ENCODE measurements at places on chromosomes 1 and 21. TPM values are rescaled to one million over a fixed set of nuclear protein-coding genes. Genes with fewer than 3 reads are reported as not detected.

The COL24A1 gene
- not detected for total RNA-seq

The MYBPH gene
- total RNA-seq = not detected

The OLIG2 gene
- total RNA-seq = not detected

- no peaks in the 10 kb centered on the region for H3K27me3 ChIP-seq
- H3K4me1 ChIP-seq = peaks cover 5% of the 10 kb centered on the region
- no peak overlapping the region for H3K27ac ChIP-seq
- peaks cover 3% of the 10 kb centered on the region for H3K36me3 ChIP-seq
- no peak overlapping the region for H3K4me3 ChIP-seq
- peak; percentile 71 for DNase-seq
These were observed 19.7 kb downstream of the ACBD6 start for GRCh38 chr1:180482425-180483275.

DNA sequence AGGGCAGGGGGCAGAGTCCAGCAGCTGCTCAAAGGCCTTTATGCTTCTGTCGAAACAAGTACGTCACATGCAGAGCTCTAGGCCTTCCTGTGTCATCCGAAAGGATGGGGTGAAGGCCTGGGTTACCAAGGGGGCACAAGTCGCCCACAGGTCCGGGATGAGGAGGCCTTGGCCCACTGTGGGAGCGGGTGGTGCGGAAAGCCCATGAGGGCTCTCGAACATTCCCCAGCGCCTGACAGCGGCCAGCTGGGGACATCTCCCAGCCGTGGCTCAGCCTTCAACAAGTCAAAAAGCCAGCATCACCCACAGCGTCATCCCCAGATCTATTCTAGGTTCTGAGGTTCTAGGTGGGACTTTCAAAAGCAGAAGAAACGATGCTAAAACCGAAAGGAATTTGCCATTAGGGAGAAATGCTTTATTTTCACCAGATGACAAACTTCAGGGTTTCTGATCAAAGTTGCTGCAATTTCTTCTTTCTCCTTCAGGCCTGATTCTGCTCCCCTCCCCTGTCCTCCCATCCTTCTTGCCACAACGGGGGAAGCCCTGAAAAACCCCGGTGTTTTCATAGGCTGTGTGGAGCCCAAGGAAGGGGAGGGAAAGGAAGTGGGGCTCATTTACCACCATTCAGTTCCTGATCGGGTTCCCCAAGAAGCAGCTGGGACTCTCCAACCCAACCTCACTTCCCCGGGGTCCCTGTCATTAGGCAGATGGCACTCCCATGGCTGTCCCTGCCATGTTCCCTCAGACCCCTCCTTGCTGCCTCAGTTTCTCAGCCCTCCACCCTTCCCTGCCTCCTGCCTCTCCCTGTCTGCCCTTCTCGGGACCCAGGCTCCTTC is 17.6 kb downstream of the GPR137B start:
- H3K36me3 ChIP-seq = no peaks in the 10 kb centered on the region
- no peak overlapping the region for H3K27ac ChIP-seq
- no peaks in the 10 kb centered on the region for H3K27me3 ChIP-seq

- H3K27ac ChIP-seq = no peak overlapping the region
- H3K4me1 ChIP-seq = peaks cover 8% of the 10 kb centered on the region
- H3K36me3 ChIP-seq = no peaks in the 10 kb centered on the region
These were observed 398 bp upstream of the SLC30A10 start for GRCh38 chr1:219928791-219929118.

GRCh38 chr1:55571767-55572166 is 356.6 kb upstream of the USP24 start:
- H3K27me3 ChIP-seq = no peaks in the 10 kb centered on the region
- DNase-seq = no peak
- no peak overlapping the region for H3K4me3 ChIP-seq
- no peaks in the 10 kb centered on the region for H3K4me1 ChIP-seq
- no peaks in the 10 kb centered on the region for H3K36me3 ChIP-seq

DNA sequence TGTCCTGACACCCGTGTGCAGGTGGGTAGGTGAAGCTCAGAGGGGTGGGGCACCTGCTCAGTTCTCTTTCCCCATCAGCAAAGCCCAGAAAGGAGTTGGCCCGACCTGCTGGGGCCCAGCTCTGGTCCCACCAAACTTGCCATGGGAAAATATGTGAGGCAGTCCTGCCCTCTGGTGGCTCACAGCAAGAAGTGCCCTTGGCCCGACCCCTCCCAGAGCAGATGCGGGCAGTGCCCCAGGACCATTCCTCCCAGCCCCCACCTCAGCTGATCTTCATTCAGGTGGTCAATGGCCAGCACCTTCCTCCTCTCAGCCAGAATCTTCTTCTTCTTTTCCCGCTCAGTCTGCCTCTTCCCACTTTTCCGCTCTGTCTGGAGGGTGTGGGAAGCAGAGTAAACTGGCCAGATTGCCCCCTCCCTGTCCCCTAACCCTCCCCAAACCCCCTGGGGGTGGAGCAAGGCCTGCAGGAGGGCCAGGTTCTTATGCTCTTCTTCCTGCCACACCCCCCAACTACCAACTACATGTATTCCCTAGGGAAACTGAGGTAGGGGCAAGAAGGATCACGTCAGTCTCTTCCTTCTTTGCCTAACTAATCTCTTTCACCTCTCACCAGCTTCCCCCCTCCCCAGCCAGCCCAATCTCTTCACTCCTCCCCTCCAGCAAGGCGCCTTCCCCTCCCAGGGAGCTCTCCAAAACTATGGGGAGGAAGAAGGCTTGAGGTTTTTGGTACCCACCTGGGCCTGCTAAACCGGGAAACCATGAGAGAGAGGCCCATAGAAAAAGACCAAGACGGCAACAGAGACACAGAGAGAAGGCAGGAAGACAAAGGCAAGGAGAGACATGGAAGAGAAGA is 15.6 kb downstream of the TNNT2 start:
- H3K27me3 ChIP-seq = peaks cover 3% of the 10 kb centered on the region
- peaks cover 6% of the 10 kb centered on the region for H3K4me1 ChIP-seq
- H3K36me3 ChIP-seq = no peaks in the 10 kb centered on the region

DNA sequence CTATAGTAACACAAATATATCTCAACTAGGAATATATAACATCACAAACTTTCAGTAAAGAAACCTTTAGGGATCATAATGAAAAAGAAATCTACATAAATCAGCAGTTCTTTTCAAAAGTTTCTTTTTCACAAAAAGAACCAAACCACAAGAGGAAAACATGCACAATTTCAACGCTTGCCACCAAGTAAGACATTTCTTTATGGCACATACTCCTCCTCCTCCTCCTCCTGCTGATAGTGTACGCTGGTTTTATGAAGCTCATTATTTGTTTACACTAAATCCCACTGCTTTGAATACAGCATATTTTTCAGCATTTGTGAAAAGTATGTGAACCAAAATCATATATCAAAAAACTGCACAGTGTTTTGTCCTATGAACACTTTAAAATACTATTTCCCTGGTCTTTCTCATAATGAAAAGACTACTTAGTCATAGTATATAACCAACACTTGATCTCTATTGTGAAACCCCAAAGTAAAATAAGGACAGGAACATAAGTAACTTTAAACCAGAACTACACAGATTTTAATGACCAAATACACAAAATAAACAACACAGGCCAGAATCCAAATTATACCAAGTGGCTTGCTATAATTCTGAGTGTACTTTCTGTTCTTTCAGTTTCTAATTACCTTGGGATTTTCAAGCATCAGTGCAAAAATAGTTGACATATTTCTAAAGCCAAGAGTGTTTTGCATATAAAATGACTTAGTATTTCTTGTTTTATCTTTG is 184.2 kb downstream of the EIF4G3 start:
- no peak for DNase-seq
- H3K27ac ChIP-seq = no peak overlapping the region
- H3K4me1 ChIP-seq = no peaks in the 10 kb centered on the region
- H3K27me3 ChIP-seq = no peaks in the 10 kb centered on the region
- no peaks in the 10 kb centered on the region for H3K36me3 ChIP-seq

DNA sequence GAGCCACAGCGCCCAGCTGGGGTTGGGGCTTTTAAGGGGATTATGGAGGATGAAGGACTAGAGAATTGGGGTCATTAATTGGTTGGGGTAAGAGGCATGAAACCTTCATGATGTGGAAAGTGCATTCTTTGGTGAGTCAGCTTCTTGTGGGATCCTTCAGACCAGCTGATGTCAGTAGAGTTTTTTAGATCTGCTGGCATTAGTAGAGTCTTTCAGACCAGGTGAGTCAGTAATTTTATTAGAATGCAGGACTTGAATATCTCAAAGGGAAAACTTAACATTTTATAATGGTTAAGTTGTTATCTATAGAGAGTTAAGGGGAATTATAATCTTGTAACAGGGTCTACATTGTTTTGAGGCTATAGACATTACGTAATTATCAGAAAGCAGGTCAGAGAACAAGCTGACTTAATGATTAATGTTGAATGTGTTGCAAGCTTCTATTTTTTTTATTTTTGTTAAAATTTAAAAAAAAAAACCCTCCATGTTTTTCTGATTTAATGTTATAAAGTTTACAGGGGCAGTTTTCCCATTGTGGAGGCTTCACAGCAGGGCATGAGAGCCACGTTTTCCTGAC is 160.9 kb upstream of the FMN2 start:
- H3K27me3 ChIP-seq = no peaks in the 10 kb centered on the region

DNA sequence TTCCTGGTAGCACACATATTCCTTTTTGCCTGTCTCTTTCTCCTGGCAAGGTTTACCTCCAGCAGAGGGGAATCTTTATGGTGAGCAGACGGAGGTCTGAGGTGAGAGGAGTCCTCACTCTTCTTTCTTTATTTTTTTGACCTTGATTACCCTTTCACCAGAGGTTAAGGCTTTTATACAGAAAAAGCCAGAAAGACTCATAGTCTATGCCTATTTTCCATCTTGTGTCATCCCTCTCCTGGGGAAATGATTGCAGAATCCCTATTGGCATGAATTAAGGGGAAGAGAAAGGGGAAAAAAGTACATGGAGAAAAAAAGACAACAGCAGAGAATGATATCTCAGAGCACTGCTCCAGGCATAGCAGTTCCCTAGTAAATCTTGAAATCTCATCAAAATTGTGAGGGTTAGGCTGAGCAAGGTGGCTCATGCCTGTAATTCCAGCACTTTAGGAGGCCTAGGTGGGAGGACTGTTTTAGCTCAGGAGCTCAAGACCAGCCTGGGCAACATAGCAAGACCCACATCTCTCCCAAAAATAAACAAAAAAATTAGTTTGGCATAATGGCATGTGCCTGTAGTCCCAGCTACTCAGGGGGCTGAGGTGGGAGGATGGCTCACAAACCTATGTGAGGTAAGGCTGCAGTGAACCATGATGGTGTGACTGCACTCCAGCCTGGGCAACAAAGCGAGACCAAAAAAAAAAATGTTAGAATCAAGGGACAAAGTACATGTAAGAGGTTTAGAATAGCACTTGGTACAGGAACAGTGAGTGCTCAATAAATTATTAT is 1.2 kb upstream of the XPR1 start:
- no peak overlapping the region for H3K4me3 ChIP-seq
- H3K27me3 ChIP-seq = peaks cover 15% of the 10 kb centered on the region
- DNase-seq = no peak

Measured in endothelial cell of umbilical vein (primary cell).